ENCODE measurements at places on chromosomes 7 and 10.

DNA sequence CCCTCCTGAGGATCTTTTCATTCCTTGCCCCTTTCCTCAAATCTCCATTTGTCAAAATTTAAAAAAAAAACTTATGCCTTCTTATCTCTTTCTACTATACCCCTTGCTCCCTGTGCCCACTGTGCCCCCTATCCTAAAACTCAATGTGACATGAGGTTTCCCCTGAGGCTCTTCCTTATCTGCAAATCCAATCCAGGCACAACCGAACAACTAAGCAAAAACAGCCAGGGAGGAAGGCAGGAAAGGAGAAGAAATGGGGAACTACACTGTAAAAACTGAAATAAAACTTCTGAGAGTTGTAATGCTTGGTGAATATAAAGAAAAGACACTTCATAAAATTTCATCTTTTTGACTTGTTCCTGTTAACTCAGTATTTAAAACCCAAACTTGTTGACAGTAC, 54.2 kb downstream of the CRPPA start:
- no peaks in the 10 kb centered on the region for H3K36me3 ChIP-seq
- no peaks in the 10 kb centered on the region for H3K27me3 ChIP-seq
- DNase-seq: no peak
- H3K4me3 ChIP-seq: no peak overlapping the region

GRCh38 chr10:378230-378929, 243.1 kb downstream of the ZMYND11 start:
- no peak overlapping the region for H3K27ac ChIP-seq
- peaks cover 11% of the 10 kb centered on the region for H3K4me1 ChIP-seq
- no peaks in the 10 kb centered on the region for H3K27me3 ChIP-seq
- no peak overlapping the region for H3K4me3 ChIP-seq
- no peak for DNase-seq

DNA sequence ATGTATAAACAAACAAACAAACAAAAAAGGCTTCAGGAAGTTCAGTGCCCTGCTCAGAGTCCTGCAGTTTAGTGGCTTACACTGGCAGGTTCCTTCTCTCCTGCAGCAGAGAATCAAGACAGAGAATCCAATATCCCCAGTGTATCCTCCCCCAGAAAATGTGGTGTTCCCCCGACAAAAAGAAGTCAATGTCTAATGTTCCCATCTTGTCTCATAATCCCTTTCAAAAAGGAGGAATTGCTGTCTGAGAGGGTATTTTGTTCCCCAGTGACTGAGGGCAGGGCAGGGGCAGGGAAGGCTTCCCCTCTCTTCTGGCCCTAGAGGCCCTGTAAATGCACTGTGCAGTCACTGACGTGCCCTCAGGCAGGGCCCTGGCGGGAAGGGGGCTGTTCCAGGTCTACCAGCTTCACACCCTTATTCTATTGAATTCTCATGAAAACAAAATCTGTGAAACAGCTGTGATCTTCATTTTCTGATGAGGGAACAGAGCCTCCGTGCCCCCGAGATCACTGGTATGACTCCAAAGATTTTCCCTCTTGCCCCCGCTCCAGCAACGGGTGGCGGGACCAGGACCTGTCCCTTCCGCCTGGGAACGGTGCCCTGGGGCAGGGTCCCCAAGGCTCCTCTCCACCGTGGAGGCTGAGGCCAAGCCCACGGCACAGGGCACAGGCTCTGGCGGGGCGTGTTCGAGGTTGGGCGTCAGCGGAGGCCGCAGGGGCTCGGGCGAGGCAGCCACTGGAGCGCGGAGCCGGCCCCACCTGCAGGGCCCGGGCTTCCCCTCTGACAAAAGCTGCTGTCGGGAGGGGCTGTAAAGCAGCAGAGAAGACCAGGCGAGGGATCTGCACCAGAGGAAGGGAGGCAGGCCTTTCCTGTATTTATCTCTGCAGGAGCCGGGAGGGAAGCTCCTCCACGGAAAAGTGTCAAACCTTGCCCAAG, 13.4 kb upstream of the WDFY4 start:
- H3K4me1 ChIP-seq: no peaks in the 10 kb centered on the region
- H3K36me3 ChIP-seq: no peaks in the 10 kb centered on the region
- no peak for DNase-seq
- no peak overlapping the region for H3K4me3 ChIP-seq
- H3K27ac ChIP-seq: peak overlapping the region; percentile 14
- peaks cover 8% of the 10 kb centered on the region for H3K27me3 ChIP-seq

DNA sequence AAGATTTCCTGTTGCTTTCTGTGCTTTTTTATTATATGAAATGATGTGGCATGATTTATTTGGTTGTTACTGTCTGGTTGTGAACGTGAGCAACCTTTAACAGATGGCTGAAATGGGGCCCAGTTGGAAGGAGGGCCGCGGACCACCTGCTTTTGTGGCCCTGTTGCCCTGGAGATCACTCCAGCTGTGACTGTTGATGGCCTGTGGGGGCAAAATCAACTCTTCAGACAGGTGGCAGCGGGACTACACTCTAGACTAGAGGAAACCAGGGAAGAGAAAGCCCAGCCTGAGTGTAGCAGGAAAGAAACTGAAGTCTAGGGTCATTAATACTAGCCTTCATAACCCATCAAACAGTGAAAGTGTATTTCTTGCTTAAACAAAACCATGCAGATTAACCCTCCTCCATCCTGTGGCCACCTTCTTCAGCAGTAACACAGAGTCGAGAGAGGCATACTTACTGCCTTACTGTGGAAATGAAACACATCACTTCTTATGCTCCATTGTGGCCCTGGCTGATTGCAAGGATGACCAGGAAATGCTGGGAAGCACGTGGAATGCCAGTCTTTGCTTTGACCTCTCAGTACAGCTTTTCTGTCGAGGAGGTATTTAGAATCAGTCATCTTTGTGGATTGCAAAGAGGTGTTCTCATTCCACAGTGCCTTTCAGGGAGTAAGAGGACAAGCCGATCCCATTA, 80.5 kb downstream of the CCNY start:
- no peaks in the 10 kb centered on the region for H3K27me3 ChIP-seq
- no peaks in the 10 kb centered on the region for H3K36me3 ChIP-seq
- H3K27ac ChIP-seq: no peak overlapping the region
- peaks cover 7% of the 10 kb centered on the region for H3K4me1 ChIP-seq
- H3K4me3 ChIP-seq: no peak overlapping the region

DNA sequence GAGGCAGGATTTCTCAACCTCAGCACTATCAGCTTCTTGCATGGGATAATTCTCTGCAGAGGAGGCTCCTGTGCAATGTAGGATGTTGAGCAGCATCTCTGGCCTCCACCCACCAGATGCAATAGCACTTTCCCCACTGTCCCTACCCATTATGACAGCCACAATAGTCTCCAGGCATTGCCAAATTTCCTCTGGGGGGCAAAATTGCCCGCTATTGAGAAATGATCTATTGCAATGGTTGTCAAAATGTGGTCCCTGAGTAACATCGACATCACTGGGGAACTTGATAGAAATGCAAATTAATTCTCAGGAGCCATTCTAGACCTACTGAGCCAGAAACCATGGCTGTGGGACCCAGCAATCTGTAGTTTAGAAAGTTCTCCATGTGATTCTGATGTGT, 7.0 kb downstream of the KCNK18 start:
- DNase-seq: no peak
- H3K4me1 ChIP-seq: no peaks in the 10 kb centered on the region
- H3K36me3 ChIP-seq: no peaks in the 10 kb centered on the region
- H3K27ac ChIP-seq: no peak overlapping the region
